ENCODE measurements at places on chromosomes 2 and 18.

GRCh38 chr2:147223119-147223518 lies 621.7 kb upstream of the ACVR2A start:
- no peak for DNase-seq

- DNase-seq, result no peak
Measured at GRCh38 chr2:71849607-71850305, 297.9 kb downstream of the CYP26B1 start.

- DNase-seq, result no peak
Measured at GRCh38 chr2:17594533-17595401, 54.3 kb downstream of the VSNL1 start.

GRCh38 chr18:28594034-28594433 lies 417.1 kb upstream of the CDH2 start:
- DNase-seq, result no peak

- no peak for DNase-seq
Measured at GRCh38 chr18:31657823-31658669, 26.3 kb downstream of the B4GALT6 start.

GRCh38 chr18:73768043-73768442 lies 379.6 kb downstream of the FBXO15 start:
- no peak for DNase-seq

GRCh38 chr2:179555691-179556283 lies 291.2 kb upstream of the SESTD1 start:
- DNase-seq, result no peak

DNA sequence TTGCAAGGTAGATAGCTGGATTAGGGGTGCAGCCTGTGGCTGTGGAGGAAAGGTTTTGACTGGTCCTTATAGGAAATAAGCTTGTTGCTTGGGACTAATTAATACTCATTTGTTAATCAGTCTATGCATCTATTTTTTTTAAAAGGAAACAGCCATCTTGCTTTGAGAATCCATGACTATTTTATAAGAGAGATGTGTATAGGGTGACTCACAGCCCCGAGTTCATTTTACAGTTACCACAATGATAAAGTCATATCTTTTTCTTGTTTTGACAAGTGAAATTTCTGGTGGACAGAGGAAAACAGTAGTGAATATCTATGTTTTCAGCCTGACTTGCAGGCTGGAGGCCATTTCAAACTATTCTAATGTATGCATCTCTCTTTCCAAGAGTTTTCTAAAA lies 193.5 kb upstream of the CCDC68 start:
- DNase-seq, result no peak

GRCh38 chr18:72502671-72503431 lies 41.3 kb downstream of the CBLN2 start:
- DNase-seq, result no peak

DNA sequence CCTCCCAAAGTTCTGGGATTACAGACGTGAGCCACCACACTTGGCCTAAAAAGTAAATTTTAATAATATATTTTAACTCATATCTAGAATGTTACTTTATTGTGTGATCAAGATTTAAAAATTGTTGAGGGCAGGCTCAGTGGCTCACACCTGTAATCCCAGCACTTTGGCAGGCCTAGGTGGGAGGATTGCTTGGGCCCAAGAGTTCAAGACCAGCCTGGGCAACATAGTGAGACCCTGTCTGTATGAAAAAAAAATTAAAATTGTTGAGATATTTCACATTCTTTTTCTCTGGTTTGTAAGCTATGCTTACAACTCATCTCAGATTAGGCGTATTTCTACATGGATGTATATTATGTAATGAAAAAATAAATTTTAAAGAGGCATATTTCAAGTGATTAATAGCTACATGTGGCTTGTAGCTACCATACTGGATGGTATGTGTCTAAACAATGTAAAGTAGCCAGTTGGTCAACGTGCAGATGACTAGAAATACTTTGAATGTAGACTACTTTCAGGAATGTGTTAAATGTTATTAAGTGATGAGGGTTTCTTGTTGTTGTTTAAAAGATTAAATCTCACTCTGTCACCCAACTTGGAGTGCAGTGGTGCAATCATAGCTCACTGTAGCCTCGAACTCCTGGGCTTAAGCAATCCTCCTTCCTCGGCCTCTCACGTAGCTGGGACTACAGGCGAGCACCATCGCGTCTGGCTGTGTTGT lies 5.9 kb downstream of the RAB10 start:
- no peak for DNase-seq

DNA sequence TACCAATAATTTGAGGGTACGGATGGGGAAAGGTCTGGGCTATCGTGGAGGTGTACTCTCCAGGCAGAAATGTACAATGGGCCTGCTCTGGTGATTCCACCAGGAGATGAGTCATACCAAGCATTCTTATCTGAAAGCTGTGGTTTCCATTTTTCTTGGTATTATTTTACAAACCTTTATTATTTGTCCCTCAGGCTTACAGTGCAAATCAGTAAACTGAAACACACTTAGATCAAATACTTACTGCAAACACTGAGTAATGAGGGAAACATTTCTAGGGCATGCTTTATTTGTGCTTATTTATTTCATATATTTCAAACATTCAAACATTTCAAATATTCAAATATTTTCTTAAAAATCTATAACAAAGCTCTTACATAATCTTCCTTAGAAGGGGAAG lies 319.8 kb downstream of the RND3 start:
- DNase-seq, result no peak

DNA sequence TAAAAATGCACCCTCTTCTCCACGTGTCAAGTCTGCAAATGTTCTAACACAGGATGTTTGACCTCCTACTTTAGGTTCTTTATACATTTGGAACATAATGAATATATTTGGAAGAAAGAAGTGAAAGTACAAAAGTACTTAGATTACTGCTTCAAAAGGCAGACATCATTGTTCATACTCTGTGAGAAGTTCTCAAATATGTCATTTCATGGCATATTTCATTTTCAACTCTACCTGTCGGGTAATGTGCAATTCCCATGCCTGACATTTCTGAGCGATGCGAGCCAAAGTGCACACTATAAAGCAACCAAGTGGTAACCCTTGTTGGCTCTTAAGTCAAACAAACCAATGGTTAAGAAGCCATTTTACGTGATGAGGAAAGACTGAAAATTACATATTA lies 7.0 kb downstream of the BUB1 start:
- DNase-seq, result no peak

- no peak for DNase-seq
Measured at GRCh38 chr18:11096839-11097750, 52.3 kb downstream of the PIEZO2 start.

- no peak for DNase-seq
Measured at GRCh38 chr18:50806208-50806616, 13.6 kb downstream of the MRO start.

DNA sequence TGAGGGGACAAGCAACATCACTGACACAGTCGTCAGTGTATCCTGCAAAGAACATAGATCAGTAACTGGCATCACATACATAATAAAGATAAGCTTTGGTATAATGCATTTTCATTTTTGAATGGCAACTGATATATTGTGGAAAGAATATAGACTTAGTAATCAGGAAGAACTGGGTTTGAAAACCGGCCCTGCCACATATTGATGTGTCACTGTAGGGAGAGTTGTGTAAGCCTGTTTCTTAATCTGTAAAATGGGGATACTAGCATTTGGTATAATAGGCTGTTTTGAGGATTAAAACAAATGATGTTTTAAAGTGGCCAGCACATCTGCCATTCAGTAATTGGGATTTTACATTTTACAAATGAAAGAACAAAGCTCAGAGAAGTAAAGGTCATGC lies 277.8 kb upstream of the CNTNAP5 start:
- no peak for DNase-seq

DNA sequence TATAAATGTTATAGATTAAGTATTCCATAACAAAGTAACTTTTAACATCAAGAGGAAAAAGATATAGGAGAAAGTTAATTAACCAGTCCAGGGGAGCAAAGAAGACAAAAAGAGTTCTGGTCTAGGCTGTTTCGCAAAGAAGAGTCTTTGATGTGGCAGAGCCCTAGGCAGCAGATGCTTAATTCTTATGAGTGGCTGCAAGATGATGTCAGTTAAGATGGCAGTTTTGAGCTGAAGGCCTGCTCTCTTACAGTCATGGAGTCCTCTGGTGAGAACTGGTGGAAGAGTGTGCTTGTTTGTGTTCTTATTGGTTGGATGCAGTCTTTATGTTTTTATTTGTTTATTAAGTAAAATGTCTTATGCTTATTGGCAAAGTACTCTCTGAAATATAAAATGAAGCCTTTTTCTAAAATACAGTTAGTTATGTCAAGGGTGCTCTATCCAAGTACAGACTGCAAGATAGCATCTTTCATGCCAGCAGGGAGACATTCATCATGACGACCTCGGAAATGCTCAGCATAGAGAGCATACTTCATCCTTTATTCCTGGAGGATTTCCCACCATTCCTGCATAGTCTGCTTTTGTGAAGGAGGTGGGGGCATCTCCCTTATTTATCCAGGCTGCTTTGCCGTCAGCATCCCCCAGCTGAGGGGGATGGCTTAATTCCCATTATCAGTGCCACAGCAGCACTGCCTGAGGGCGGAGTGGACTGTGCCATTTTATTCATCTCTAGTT lies 38.9 kb upstream of the SERPINE2 start:
- DNase-seq, result no peak

DNA sequence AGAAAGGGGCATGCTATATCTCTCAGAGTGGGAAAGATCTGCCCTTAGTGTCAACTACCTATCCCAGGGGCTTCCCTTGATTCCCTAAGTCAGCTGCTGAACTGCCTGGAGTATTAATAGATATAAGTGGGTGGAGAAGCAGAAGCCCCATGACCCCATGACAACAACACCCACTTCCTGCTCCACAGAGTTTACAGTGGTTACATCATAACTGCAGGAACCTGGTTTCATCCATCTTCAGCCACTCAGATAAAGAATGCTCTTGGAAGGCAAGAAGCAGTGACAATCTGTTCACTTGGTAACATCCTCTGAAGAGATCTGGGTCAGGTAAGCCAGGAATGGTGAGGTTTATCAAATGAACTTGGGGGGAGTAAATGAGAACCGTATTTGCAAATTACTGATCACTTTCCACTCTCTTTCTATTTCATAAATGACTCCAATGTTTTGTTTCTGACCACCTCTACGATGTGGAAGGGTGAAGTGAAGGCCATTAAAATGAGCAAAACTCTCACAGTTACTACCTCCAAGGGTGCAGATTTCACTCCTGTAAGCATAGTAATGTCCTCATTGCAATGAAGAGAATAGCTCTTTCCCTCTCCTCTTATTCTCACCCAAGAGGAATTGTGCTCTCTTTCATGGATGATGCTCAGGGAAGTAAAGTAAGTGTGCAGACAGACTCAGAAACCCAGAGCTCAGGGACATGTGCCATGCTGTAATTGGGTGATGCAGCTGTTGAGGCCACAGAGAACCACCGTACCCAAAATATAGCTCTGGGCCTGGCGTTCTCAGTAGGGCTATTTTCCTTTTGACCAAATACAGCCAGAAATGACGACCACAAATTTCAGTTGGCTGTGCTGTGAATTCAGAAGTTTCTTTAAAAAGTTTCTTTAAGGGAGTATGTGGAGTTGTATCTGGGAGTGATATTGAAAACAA lies 192.8 kb upstream of the APCDD1 start:
- no peak for DNase-seq

DNA sequence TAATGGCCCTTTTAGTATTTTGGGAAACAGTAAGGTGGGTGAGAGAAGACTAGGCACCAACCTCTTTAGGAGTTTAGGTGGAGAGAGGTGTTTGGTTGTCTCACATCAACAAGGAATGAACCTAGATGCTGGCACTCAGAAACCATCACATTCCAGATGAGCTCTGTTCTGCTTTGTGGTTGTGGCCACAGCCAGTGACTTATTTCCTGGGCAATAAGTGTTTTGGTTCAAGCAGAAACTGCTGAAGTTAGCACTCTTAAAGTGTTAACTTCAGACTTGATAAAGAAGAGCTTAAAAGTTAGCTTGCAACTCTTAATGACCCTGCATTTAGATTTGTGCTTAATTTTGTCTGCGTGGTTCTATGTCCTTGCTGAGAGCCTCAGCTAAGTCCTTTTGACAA lies 929.2 kb downstream of the SLC4A3 start:
- no peak for DNase-seq

GRCh38 chr18:74331404-74331803 lies 15.8 kb downstream of the C18orf63 start:
- no peak for DNase-seq

DNA sequence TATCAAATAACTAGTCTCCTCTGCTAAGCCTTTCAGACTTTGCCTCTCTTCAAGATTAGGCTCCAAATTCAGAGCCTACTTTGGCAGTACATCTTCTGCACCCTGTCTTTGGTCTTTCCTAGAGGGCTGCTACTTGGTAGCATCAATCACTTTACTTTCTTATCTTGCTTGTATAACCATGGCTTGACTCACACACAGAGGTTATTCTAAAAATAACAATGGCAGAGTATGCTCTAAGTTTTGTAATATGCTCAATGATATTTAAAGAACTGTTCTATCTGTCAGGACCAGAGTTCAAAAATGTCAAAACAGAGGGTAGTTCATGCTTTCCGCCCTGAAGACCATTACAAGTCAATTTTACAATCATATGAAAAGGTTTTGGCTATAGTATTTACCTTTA lies 27.7 kb downstream of the THOC1 start:
- DNase-seq, result no peak

All from activated T-helper 1 cell treated with anti-CD3 and anti-CD28 coated beads, Interleukin-12 subunit alpha, Interleukin-12 subunit beta, Interleukin-2, Interleukin-4 antibody, amounts not matched to agents 30 ng/mL and 10 ng/mL and 1 ng/mL, durations not matched to agents 14 hours and 24 hours and 36 hours (primary cell).